Myometrial cell (primary cell): ENCODE measurements at places on chromosomes 5 and 9. TPM values are rescaled to one million over a fixed set of nuclear protein-coding genes. Genes with fewer than 3 reads are reported as not detected.

KIF27 gene
- total RNA-seq, result 0.58 and 1.4 TPM in 2 replicates

HK3 gene
- not detected in 2 replicates for total RNA-seq

ANAPC2 gene
- total RNA-seq, result 10.7 and 16.3 TPM in 2 replicates

CDC25C gene
- total RNA-seq, result 23.9 and 24.3 TPM in 2 replicates

EQTN gene
- total RNA-seq, result not detected in 2 replicates

CCDC192 gene
- total RNA-seq, result not detected in 2 replicates

RFESD gene
- total RNA-seq, result 0.58 and 2.1 TPM in 2 replicates

C9orf50 gene
- not detected in 2 replicates for total RNA-seq

FCHO2 gene
- 6.7 and 21.9 TPM in 2 replicates for total RNA-seq

OGN gene
- total RNA-seq, result under 0.01 and 0.18 TPM in 2 replicates

MUSK gene
- 0.18 TPM in 1 of 2 replicates, not detected in the other for total RNA-seq

SPATA31A3 gene
- not detected in 2 replicates for total RNA-seq
